ENCODE measurements at places on chromosomes 3 and 15.

- DNase-seq = no peak
Measured at GRCh38 chr15:60740787-60741354, 261.9 kb upstream of the ICE2 start.

GRCh38 chr3:53163444-53164387 is 2.7 kb downstream of the PRKCD start:
- no peak for DNase-seq

DNA sequence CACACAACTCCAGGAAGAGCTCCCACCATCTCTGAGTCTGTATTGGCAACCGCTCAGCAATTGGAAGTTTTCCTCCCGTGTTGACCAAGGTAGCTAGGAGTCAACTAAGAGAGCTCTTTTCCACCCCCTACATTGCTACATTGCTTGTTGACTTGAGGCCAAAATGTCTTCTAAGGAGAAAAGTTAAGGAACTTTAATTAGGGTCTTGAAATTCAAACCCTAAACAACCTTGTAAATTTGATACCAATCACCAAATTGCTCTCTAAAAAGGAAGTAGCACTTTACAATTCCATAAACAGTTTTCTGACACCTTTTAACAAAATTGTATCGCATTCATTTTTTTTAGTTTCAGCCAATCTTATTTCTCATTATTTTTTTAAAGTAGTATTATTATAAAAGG is 35.5 kb upstream of the ST3GAL6 start:
- no peak for DNase-seq

DNA sequence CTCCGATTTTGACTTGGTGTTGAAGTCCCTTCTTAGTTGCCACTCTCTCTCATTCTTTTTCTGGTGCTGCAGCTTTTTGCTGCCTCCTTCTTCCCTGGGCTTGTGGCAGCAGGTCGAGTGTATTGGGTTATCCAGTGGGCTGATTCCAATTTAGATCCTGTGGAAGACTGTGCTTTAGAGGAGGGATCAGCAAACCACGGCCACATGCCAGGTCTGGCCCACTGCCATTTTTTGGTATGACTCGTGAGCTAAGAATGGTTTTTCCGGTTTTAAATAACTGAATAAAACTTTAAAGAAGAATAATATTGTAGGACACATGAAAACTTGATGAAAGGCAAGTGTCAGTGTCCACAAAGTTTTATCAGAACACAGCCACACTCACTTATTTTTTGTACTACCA is 330.5 kb downstream of the ROBO2 start:
- no peak for DNase-seq

DNA sequence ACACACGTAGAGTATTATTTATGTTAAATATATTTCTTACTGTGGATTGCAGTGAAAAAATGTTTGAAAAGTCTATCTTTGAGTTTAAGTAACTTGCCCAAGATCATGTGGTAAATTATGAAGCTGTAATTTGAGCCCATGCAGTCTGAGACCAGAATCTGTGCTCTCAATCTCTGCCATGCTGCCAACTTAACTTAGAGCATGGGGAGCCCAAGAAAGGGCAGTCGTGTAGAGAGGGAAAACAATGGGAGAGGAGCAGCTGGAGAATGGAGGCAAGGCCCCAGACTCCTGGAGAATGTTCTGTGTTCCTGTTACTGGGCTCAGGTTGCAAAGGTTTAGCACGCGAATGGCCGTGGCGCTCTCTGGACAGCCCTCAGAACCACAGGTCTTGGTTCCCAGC is 311.6 kb upstream of the RASGRP1 start:
- DNase-seq = no peak

- no peak for DNase-seq
Measured at GRCh38 chr15:80536231-80536630, 132.0 kb downstream of the ARNT2 start.

DNA sequence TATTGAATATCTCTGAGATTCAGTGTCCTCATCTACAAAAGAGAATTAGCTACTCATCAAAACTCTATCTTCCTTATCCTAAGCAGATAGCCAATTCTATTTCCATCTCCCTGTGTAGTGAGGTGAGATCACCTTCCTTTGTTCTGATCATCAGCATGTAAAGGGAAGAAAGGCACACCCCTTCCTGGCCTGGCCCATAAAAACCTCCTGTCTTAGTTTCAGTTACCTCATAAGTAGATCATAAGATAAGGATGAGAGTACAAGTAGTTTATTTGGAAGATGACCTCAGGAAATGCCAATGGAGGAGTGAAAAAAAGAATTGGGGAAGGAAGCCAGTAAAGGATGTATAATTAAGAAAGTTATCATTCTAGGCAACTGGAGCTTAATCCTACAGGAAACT is 114.5 kb upstream of the GADL1 start:
- DNase-seq = no peak

DNA sequence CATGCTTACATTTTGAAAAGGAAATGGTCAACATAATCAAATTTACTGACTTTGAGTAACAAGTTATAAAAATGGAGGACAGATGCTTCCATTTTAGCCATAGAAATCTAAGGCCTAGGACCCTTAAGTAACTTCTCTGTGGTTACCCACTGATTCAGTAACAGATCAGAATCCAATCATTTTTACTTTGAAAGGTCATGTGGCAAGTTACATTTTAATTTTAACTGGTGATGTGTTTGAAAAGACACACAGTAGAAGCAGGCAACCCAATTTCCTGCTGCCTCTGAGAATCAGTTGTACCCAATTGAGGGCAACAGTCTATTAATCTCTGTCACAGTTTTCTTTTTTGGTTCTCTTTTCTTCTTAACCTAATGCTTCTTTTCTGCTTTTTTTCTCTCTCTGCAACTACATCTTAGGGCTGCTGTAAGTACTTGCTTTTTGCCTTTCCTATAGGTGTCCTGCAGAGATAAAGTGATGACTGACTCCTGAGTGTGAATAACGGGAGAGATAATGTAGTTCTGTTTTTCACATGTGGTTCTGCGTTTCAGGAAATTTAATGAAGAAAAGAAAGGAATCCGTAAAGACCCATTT is 3.3 kb downstream of the ZWILCH start:
- DNase-seq = no peak

All from C1 segment of cervical spinal cord (tissue), 14 donors.